ENCODE measurements at places on chromosomes 6 and 20. TPM values are rescaled to one million over a fixed set of nuclear protein-coding genes. Genes with fewer than 3 reads are reported as not detected.

GRCh38 chr20:50357783-50358161 lies 152.4 kb upstream of the PTPN1 start:
- no peak for DNase-seq

GRCh38 chr6:15553736-15554294 lies 109.0 kb downstream of the DTNBP1 start:
- no peak for DNase-seq

- no peak for DNase-seq
Observed at GRCh38 chr6:142154336-142154735, 7.3 kb downstream of the VTA1 start.

- DNase-seq, result no peak
Observed at GRCh38 chr6:158279615-158280014, 32.6 kb upstream of the TULP4 start.

DNA sequence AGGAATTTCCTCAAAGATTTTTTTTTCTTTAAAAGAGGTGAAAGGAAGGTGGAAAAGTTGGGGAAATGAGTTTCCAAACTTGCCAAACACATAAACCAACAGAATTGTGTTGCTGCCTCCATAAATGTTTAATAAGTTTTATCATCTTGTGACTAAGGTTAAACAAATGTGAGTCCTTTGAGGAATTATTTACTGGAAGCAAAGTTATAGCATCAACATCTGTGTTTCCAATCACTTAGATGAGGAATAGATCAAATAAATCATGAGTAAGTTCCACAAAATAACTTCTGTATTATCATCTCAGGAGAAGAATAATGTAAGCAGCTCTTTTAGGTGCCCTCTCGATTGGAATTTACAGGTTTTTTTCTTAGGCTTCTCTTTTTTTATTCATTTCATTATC lies 20.5 kb downstream of the TSHZ2 start:
- DNase-seq, result no peak

The PRRT1 gene
- not detected for polyA plus RNA-seq

GRCh38 chr6:15264902-15265761 lies 19.3 kb downstream of the JARID2 start:
- no peak for DNase-seq

DNA sequence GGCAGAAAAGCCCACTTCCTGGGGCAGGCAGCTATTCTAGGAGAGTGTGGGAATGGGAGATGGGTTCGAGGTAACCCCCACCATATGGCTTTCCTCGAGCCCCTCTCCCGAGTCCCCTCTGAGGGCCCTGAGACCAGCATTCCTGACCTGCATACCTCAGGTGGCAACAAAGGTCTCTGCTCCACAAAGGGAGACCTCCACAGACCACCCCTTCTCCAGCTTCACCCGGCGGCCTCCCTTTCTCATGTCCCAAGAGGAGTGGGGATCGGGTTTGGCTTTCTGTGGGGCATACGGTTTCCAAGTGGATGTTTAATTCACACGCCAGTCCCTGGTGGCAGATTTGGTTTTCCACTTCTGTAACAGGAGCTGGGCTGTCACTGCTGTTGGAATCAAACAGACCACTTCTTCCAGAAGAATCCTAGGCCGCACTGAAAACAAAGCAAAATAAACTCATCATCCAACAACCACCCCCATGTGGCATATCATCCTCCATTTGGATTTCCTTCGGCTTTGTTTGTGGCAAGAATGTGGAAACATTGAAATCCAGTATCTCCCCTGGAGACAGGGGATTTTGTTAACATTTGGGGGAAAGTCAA lies 83.2 kb downstream of the DLL1 start:
- DNase-seq, result no peak

DNA sequence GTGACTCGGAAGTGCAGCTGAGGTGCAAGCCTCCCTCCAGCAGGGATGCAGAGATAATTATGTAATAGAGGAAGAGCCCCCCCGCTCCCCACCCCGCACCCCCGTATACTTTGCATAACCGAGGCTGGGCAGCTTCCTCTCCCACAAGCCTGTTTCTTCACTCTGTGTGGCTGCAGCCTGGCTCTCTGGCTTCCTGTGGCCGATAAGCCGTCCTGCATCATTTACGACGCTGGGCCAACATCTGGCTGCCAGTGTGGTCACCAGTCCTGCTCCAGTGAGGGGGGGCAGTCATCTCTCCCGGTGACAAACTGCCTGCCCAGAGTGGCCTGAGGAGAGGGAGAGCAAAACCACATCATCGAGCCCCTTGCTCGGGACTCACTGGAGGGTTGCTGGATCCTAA lies 59.2 kb downstream of the RBM38 start:
- DNase-seq, result peak; percentile 78

The MAFB gene
- 1.3 TPM for polyA plus RNA-seq

DNA sequence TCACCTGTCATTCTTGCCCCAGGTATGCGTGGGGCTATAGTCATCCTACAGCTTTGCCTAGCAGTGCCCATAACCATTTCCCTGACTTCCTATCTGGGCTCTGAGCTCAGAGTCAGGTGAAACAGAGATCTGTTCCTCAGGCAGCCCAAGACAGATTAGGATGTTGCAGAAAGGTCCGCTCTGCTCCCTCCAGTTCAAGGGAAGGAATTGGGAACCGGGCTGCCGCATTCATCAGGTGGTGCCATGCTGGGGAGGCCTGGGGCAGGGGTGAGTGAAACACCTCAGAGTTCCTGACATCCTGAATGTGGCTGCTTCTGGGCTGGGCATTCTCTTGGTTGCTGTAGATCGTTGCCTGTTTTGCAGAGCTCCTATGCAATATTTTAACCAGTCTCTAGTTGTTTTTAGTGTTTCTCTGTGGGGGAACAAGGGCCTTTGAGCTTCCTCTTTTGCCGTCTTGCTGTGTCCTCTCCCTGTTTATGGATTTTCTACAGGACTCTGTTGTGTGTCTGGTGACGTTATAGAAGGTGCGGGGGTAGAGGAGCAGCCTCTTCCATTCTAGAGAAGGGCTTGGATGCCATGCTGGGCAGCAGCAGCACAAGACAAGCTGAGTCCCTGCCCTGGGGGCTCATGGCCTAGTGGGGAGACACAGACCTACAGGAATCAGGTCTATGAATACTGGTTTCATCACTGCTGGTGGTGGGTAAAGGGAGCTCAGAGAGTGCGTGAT lies 9.2 kb downstream of the ENTPD6 start:
- no peak for DNase-seq

- no peak for DNase-seq
Observed at GRCh38 chr20:2005359-2005758, 11.5 kb upstream of the PDYN start.

DNA sequence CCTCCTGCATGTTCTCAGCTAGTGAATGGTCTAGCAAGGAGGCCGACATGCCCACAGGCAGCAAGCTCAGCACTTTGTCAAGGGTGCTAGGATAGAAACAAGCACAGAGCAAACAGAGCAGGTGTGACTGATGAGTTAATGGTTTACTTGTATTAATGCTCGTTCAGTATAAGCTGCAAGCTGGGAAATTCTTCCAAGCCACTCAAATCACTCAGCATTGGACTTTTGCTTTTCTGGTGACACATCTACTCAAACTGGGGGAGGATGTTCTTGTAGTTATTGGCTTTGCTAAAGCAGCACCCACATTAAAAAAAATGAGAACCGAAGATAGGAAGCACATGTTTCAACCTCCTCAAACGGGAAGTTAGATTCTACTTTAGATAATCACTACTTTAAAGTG lies 43.1 kb upstream of the NEDD9 start:
- peak; percentile 52 for DNase-seq

The LTA gene
- polyA plus RNA-seq, result 8.6 TPM

DNA sequence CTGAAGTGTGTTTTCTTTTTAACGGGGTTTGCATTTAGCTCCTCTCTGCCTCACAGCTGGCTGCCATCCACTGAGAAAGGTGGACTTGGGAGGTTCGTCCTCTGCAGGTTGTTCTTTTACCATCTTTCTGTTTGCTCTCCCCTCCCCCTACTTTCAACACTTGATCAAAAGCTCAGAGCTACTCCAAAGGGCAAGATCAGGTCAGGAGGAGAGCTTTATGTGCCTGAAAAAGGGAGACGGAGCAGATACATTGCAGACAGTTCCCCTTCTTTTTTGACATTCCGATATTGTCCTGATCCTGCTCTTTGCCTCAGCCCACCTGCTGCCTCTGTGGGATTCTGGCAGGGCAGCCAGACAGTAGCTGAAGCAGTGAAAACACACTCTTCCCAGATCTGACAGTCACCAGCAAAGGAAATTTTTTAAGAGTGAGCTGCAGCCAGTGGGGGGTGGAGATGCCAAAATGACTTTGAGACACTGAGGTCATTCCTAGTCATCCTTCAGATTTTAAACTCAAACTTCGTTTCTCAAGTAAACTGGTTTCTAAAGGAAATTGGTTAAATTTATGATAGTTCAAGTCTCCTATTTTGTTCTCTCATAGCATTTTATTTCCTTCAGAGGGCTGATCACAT lies 26.5 kb downstream of the SMLR1 start:
- no peak for DNase-seq

The ROMO1 gene
- polyA plus RNA-seq, result 131 TPM

The ARFGEF3 gene
- polyA plus RNA-seq, result not detected

The GABRR1 gene
- not detected for polyA plus RNA-seq

DNA sequence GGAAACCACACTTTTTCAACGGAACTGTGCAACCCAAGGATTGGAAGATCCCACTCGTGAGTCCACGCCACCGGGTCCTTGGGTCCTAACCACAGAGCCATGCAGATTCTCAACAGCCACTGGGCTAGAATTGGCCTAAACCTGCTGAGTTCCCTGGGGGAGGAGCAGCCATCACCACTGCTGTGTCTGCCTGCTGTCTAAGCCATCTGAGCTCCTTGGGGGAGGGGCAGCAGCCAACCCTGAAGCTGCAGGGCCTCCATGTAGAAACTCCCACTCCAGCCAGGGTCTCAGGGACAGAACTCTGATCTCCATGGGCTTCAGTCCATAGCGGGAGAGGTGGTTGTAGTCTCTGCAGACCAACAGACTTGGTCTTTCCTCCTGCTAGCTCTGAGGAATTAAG lies 154.6 kb upstream of the VGLL2 start:
- DNase-seq, result no peak

The COL9A1 gene
- not detected for polyA plus RNA-seq

GRCh38 chr20:17380801-17381200 lies 150.4 kb downstream of the BFSP1 start:
- DNase-seq, result no peak

DNA sequence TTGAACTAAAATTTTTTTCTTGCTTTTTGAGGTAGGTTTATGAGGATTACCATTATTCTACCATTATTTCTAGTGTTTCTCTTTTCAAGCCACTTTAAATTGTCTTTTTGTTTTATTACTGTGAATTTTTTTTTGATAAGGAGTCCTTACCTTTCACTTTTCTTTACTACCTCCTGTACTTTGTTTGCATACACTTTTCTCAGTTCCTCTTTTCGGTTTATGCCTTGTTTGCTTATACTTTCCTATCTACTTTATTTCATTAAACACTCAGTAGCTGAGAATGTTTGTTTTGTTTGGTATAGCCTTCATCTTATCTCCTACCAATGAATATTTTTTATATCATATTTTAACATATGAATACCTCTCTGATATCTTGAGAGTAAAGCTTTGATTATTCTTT lies 147.9 kb downstream of the TFAP2B start:
- DNase-seq, result peak; percentile 43

The POLR1C gene
- 21.4 TPM for polyA plus RNA-seq

Measured in B cell (primary cell).